GM12878 (cell line): ENCODE measurements at places on chromosomes 1 and 21. TPM values are rescaled to one million over a fixed set of nuclear protein-coding genes. Genes with fewer than 3 reads are reported as not detected.

Gene NECTIN4
- 4.0 and 5.6 TPM in 2 replicates for total RNA-seq

- no peak for DNase-seq
Measured at GRCh38 chr21:41686664-41687063, 80.2 kb downstream of the RIPK4 start.

DNA sequence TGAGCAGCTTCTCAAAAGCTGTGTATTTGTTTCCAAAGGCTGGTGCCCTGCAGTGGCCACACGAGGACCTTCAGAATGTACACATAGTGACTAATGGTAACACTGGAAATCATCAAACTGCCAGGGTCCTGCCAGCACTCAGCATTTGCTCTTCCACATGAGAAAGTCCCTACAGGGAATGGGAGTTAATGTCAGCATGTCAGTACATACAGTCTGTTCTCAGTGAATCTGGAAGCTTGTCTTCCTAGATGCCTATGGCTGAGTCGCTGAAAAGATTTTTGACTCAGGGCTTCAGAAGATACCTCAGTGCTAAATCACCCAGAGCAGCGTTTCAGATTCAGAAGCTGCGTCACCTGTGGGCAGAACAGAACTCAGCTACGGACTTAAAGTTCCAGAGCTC is 108.2 kb downstream of the CDC7 start:
- DNase-seq: no peak

- no peak for DNase-seq
Measured at GRCh38 chr1:198187973-198188588, 31.3 kb downstream of the NEK7 start.

Gene CLEC20A
- total RNA-seq: not detected in 2 replicates

Gene PPM1J
- total RNA-seq: 0.59 and 1.5 TPM in 2 replicates

DNA sequence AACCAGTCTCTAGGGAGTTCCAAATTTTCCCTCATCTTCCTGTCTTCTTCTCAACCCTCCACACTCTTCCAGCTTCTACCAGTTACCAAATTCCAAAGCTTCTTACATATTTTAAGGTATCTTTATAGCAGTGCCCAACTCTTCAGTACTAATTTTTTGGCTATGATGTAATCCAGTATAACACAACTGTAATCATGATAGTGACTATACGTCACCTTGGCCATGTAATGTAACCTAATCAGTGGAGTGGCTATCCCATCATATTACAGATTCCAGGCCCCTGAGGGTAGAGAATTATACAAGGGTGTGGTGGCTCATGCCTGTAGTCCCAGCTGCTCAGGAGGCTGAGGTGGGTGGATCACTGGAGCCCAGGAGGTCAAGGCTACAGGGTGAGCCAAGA is 143.2 kb downstream of the CLEC20A start:
- no peak for DNase-seq

Gene SERPINC1
- 0.44 and 0.61 TPM in 2 replicates for total RNA-seq

Gene BCL10
- 25.3 and 28.1 TPM in 2 replicates for total RNA-seq

DNA sequence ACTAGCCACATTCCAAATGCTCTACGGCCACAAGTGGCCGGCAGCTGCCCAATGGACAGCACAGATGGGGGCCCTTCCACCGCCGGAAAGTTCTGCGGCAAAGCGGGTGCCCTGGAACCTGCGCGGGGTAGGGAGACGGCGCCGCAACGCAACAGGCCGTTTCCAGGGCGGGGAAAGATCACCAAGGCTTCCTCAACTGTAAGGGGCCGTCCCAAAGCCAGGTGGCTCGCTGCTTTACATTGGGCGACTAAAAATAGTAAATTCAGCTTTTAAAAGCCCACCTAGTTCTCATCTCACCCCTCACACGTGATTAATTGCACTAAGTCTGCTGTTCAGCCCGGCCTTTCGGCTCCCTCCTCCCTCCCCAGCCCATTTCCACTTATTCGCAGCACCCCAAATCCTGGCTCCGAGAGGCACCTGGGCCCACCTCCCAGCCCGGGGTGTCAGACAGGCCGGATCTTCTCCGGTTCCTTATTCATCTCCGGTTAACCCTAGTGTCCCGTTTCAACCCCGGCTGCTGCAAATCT is 643 bp downstream of the CFAP298 start:
- no peak for DNase-seq

DNA sequence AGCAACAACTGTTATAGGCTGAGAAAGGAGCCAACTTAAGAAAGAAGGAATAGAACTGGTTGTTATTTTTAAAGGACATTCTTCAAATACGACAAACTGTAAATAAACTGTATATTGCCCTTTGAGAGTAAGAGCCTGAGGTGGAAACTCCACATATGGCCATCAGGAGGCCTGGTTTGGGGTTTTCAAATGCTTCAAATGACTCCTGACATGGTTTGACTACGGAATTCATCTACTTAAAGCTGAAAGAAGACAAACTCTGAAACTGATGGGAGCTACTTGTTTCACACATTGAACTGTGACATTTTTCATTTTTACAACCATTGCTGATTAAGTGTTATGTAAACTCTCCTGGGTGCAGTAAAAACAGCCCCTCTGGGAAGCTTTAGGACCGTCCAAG is 59.8 kb downstream of the NGF start:
- no peak for DNase-seq

Gene USP21
- total RNA-seq: 23.7 and 28.6 TPM in 2 replicates
